ENCODE measurements at places on chromosomes 11 and 22. TPM values are rescaled to one million over a fixed set of nuclear protein-coding genes. Genes with fewer than 3 reads are reported as not detected.

The ASCL2 gene
- total RNA-seq, result not detected

The SLC7A4 gene
- total RNA-seq, result not detected

The IGSF22 gene
- not detected for total RNA-seq

The NRIP3 gene
- 0.89 TPM for total RNA-seq

The DTX4 gene
- 4.7 TPM for total RNA-seq

The EXPH5 gene
- total RNA-seq, result 0.05 TPM

The SHISA8 gene
- total RNA-seq, result 0.07 TPM

The WNT11 gene
- total RNA-seq, result 2.9 TPM

The KIF18A gene
- 13.0 TPM for total RNA-seq
